Activated CD4-positive, alpha-beta memory T cell treated with anti-CD3 and anti-CD28 coated beads for 36 hours (primary cell): ENCODE measurements at places on chromosomes 1 and 21. TPM values are rescaled to one million over a fixed set of nuclear protein-coding genes. Genes with fewer than 3 reads are reported as not detected.

Gene SH2D1B
- not detected for total RNA-seq

Gene UBXN10
- total RNA-seq = 0.55 TPM

Gene ALG6
- total RNA-seq = 16.0 TPM

GRCh38 chr1:15428815-15429435 lies 9.3 kb upstream of the CTRC start:
- H3K27ac ChIP-seq = no peak overlapping the region
- DNase-seq = no peak
- H3K4me3 ChIP-seq = no peak overlapping the region
- peaks cover 13% of the 10 kb centered on the region for H3K36me3 ChIP-seq

DNA sequence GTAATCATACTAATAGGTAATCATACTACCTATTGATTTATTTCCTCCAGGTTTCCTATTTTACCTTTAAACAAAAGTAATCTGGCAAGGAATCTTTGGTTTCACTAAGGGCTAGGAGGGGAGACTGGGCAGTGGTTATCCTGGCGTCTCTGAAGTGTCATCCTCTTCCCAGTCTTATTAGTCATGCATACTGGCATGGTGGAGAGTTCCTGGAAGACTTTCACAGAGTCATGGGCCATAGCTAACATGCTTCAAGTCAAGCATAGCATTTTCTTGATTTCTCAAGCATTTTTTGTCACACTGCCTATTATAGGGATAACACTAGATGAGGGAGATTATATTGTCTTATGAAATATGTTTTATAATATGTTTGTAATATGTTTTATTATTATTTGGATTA lies 64.0 kb upstream of the ASB17 start:
- no peaks in the 10 kb centered on the region for H3K27me3 ChIP-seq
- no peak for DNase-seq
- no peaks in the 10 kb centered on the region for H3K36me3 ChIP-seq

DNA sequence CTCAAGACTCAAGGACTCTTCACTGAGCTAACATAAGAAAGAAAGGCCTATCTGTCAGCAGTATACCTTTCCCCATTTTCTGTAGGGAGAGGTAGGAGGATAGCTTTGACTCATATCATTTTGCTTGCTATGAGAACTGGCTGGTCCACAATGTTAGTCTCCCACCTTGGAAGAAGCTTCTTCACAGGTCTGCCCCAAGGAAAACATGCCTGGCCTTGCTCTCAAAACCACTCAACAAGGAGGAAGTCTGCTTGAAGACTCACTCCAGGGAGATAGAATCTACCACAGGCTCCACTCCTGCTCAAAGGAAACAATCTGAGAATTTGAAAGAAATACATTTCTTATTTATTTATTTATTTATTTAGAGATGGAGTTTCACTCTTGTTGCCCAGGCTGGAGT lies 29.5 kb upstream of the LAMC1 start:
- no peak overlapping the region for H3K27ac ChIP-seq
- peaks cover 24% of the 10 kb centered on the region for H3K27me3 ChIP-seq
- no peak overlapping the region for H3K4me3 ChIP-seq
- no peaks in the 10 kb centered on the region for H3K36me3 ChIP-seq
- no peak for DNase-seq
